ENCODE measurements at places on chromosomes 1 and 21.

DNA sequence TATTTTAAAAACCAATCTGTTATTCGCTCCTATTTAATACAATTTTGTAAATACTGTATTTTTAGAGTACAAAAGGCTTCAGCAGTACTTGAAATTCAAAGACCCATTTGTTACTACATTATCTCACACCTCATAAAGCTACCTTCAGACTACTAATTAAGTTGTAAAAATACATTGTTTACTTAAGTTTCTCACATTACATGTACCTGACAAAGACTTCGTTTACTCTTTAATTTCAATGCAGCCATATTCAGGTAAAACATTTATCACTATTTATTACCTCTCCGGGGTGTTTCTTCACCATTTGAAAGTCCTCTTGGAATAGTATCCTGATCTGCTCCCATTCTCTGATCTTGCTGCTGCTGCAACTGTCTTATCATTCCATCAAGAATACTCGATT is 55.2 kb downstream of the BRWD1 start:
- no peak for DNase-seq

DNA sequence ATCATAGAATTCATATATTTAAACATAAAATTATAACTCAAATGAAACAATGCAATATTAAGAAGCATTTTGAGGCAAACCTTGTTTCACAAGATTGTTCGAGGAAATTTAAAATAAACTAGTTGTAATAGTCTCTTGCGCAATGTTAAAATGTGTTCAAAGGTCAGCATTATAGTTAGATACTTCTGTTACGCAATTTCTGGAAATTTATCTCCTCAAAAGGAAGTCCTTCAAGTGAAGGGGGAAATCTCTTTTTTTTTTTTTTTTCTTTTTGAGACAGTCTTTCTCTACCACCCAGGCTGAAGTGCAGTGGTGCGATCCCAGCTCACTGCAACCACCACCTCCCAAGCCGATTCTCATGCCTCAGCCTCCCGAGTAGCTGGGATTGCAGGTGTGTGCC is 52.1 kb downstream of the FMO4 start:
- DNase-seq: no peak

DNA sequence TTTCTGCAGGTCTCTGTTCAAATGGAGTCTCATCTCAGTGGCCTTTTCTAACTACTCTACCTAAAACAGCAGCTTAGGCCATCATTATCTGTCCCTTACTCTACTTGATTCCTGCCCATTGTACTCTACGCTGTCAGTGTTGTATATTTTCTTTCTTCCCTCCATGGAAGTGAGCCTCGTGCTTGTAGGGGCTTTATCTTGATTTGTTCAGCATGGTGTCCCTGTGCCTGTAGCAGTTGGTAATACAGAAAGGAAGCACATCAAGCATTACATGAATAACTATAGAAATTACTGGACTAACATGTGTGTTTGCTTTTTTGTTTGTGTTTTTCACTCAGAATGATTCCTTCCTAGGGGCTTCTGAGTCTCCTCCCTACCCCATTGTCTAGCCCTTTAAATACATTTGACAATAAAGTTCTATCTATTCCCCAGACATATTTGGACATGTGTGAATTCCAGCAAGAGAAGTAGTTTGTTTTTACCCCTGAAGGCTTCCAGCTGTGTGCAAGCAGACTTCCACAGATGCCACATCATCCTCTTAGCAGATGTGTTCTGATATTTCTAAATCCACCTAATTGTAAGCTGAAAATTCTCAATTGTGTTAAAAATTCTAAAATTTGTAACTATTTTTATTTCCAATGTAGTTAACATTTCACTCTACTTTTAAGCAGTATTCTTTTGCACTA is 40.3 kb downstream of the PRMT2 start:
- no peak for DNase-seq

DNA sequence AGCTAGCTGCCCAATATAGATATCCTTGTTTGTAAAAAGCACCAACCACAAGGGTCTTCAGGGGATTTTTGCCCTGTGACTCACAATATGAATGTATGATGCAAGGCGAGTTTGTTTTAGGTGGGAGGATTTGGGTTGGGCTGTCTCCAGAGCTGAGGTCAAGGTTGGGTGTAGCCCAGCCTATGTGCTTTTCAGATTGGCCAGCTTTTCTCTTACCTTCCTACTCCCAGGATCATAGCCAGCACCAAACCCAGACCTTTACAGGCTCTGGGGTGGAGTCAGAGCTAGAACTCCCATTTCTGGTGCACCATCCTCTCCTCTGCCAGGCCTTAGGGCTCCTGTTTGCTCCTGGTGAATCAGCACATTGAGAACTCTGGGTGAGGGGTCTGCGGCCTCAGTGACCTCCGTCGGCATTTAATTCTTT is 55.6 kb upstream of the GCLM start:
- DNase-seq: no peak

DNA sequence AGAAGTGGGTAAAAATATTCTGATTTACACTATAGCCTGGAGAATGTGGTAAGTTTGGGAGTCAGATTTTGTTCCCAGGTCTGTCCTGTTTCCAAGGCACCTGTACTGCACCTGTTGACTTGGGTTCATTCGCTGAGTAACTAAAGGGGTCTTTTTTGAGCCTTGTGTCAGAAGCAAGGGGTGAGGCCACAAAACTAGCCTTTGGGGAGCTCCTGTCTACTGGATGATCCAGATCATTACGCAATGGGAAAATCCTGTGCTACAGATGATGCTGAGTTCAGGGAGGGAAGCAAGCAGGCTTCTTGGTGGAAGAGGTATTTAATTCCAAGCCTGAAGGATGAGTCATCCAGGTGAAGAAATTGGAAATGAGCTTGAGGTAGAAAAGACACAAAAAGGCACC is 424.0 kb downstream of the MATN1 start:
- DNase-seq: no peak

DNA sequence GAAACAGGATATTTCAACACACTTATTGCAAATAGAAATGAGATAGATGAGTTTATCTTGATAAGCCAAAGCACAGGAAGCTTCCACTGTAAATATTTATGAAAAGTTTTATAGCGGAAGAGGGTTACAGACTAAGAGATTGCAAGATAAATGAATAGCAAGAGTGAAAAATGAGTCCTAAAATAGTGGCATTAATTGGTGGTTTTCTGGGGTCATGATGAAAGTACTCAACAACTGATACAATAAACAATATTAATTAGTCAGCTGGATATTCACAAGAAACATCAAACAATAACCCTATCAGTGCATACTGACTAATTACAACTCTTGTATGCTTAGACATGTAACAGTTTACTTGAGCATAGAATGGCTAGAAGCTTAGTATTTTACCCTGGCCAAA is 154.8 kb upstream of the CHODL start:
- DNase-seq: no peak

GRCh38 chr1:55826381-55827080 is 611.4 kb upstream of the USP24 start:
- DNase-seq: no peak

GRCh38 chr1:153291514-153291913 is 21.2 kb downstream of the PGLYRP3 start:
- DNase-seq: no peak

DNA sequence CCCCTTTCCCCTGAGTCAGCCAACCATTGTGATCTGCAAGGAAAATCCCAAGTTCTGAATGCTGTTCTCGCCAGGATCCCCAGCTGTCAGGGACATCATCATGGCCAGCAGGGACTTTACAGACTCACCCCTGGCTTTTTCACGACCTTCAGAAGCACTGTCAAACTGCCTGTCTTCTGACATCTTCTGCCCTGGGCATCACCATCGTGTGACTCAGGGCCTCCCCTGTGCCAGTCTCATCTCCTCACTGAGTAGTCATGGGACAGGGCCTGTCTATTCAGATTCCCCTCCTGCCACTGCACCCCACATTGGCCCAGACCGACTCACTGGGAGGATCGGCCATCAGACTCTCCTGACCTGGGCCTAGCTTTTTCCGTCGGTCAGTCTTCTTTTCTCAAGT is 72.5 kb upstream of the VAMP3 start:
- DNase-seq: no peak

GRCh38 chr1:30778979-30779293 is 21.4 kb upstream of the LAPTM5 start:
- no peak for DNase-seq

- DNase-seq: no peak
Measured at GRCh38 chr1:230632273-230632873, 9.9 kb upstream of the COG2 start.

- DNase-seq: no peak
Measured at GRCh38 chr1:119374208-119374874, 5.8 kb downstream of the HAO2 start.

DNA sequence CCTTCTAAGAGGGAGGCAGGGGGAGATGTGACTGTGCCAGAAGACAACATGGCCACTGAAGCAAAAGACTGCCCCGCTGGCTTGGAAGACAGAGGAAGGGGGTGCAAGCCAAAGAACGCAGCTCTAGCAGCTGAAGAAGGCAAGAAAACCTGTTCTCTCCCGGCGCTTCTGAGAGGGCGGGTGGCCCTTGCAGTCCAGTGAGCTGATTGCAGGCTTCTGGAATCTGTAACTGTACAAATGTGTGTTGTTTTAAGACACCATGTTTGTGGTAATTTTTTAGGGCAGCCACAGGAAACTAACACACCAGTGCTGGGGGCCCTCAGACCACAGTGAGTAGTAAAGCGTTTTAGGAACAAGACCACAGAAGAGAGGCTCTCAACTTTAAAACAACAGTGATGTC is 47.0 kb downstream of the CD46 start:
- no peak for DNase-seq

- no peak for DNase-seq
Measured at GRCh38 chr1:98865796-98866195, 138.9 kb downstream of the PLPPR5 start.

DNA sequence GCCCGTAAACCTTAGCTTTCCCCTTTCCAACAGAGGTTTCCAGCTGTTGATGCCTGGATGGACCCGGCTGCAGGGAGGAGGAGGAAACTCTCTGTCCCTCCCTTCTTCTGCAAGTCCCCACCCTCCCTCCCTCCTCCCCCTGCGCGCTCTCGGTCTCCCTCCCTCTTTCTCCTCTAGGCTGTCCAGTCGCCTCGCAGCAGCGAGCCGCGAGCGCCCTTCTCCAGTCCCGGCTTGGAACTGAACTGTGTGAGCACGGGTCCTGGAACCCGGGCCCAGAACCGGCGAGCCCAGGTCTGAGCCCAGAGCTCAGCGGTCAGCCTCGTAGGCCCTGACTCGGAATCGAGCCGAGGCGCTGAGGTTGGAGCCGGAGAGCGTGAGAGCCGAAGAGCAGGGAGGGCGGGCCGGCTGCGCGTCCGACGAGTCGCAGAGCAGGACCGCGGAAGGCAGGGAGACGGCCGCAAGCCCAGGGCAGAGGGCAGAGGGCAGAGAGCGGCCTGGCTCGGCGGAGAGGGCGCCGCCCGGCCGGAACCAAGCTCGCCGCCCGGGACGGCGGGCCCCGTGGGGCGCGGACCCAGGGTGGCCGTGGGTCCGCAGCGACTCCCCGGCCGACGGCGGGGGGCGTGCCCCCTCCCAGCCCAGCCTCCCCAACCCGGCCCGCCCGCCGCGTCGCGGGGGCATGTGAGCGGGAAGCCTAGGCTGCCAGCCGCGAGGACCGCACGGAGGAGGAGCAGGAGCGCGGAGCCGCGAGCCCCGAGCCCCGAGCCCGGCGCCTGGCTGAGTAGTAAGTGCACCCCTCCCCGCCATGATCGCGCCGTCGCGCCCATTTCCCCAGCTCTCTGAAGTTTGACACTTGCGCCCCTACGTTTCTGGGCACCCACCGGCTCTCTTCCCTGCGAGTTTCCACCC is at the start of gene SOX13:
Gene SOX13, plus strand, starts transcription at position 185 of the 906 bp plus-strand sequence. CDS start 39,801 bp downstream, outside the sequence.
- DNase-seq: no peak

All from stimulated activated CD4-positive, alpha-beta T cell treated with anti-CD3 and anti-CD28 coated beads, Interleukin-15, amount 100 ng/mL, for 1 hour (primary cell).